ENCODE measurements at places on chromosomes 6 and 20. TPM values are rescaled to one million over a fixed set of nuclear protein-coding genes. Genes with fewer than 3 reads are reported as not detected.

HCRTR2 gene
- polyA plus RNA-seq, result 0.06 TPM

RSPH9 gene
- 3.6 TPM for polyA plus RNA-seq

DLK2 gene
- 2.6 TPM for polyA plus RNA-seq

GRCh38 chr6:87436435-87436834 is 28.7 kb downstream of the CFAP206 start:
- DNase-seq, result peak; percentile 64

- DNase-seq, result peak; percentile 12
These were observed 299.6 kb upstream of the STXBP5 start for GRCh38 chr6:146904596-146904995.

C6orf141 gene
- polyA plus RNA-seq, result 5.1 TPM

SLC17A3 gene
- 0.19 TPM for polyA plus RNA-seq

DNA sequence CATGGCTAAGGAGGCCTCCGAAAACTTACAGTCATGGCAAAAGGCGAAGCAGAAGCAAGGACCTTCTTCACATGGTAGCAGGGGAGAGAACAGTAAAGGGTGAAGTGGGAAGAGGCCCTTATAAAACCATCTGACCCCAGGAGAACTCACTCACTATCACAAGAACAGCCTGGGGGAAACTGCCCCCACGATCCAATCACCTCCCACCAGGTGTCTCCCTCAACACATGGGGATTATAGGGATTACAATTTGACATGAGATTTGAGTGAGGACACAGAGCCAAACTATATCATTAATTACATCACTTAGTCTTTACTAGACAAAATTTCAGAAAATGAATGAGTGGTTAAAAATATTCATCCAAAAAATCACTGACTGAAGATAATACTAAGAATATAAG is 453.6 kb downstream of the COL12A1 start:
- DNase-seq, result no peak

DNA sequence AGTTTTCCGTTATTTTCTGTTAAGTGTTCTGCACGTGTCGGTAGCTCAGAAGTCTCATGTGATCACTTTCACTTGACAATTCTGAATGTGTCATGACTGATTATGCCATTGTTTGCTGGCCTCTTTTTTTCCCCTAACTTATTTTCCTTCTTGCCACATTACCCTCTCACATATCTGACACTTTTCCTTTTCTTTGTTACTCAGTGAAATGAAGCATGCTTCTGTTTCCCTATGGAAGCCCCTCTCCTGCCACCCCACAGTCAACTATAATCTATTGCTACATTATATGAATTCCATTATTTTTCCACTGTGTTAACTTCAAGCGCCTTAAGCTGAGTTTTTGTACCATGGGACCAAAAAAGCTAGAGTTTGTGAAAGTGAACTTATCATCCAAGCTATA is 531.6 kb upstream of the HS3ST5 start:
- DNase-seq, result no peak

MROH8 gene
- polyA plus RNA-seq, result 5.2 TPM

ZNF343 gene
- polyA plus RNA-seq, result 14.3 TPM

C6orf15 gene
- polyA plus RNA-seq, result not detected

DNA sequence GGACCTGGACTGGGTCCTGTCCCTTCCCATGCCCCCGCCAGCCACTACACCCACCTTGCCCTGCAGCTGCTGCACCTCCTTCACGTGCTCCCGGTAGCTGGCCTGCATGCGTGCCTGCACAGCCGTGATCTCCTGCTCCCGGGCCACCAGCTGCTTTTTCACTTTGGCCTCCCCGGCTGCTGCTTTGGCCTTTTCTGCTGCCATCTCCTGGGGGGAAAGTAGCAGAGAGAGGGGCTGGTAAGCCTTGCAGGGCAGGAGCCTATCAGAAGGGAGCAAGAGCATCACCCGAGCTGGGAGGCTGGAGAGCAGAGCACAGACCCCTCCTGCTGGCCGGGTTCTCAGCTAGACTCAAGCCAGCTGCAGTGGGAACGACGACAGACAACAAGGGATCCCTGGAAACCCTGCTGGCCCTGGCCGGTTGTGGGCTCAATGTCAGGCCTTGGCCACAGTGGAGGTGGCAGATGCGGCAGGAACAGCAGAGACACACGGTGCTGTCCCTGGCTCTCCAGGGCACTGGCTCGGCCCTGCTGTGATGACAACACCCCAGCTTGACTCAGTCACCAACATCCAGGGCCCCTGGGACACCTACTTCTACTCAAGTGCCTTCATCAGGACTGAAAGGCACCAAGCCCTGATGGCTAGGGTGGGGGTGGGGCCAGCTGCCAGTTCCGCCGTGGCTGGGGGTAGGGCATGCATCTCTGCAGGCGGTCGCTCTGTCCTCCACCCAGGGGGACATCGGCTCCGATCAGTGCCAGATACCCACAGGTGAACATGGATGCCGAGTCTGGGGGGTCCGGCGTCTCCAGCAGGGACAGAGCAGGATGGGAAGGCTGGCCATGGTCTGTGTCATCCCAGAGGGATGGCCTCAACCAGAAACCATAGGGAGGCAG is 45.3 kb downstream of the RRBP1 start:
- no peak for DNase-seq

- no peak for DNase-seq
These were observed 611 bp upstream of the TMEM217 start for GRCh38 chr6:37258405-37259105.

MUCL3 gene
- 0.09 TPM for polyA plus RNA-seq

GRCh38 chr20:3768342-3769130 is 983 bp upstream of the ADISSP start:
- DNase-seq, result peak; percentile 71

ZDHHC14 gene
- 24.6 TPM for polyA plus RNA-seq

DNA sequence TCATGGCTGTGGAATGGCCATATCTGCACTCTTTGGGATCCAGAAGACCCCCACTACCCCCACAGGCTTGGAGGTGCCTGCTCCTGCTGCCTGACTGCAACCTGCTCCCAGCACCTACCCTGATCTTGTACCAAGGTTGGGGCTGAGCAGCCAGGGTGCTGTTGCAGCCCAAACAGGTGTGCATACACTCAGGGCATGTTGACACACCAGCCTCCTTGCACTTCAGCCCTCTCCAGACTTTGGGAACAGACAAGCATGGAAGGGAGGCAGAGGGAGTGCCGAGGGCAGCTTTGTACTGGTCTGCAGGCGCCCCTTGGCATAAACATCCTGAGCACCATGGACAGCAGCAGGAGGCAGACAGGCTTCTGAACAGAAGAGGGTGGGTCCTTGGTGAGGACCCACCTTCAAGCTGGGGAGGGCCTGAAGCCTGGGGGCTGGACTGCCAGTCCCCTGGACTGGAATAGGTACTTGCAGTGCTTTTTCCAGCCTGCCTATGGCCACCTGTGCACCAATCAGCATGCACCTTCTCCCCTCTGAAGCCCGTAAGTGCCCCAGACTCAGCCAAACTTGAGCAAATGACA is 1675.8 kb downstream of the HACE1 start:
- no peak for DNase-seq

GRCh38 chr6:17389274-17389847 is 4.0 kb upstream of the CAP2 start:
- DNase-seq, result no peak

GRCh38 chr6:43222418-43223059 is 6.7 kb downstream of the DNPH1 start:
- DNase-seq, result no peak

DNA sequence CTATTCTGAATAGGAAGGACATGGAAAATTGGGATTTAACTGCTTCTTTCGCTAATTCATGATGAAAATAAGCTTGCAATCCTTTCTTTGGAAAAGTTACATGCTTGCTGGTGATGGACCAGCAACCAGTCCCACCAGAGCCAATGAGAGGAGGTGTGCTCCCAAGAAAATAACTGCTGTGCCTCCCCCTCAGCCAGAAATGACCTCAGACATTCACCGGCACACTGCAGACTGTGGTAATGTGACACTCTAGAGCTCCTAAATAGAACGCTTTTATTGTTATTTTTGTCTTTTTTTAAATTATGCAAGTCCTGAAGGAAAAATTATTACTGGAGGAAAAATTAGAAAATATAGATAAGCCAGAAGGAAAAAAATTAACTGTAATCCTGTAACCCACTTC is 2.6 kb downstream of the PYGB start:
- no peak for DNase-seq

GRCh38 chr6:148074738-148075137 is 267.9 kb upstream of the SASH1 start:
- no peak for DNase-seq

MYMX gene
- 0.70 TPM for polyA plus RNA-seq

TREM2 gene
- 0.37 TPM for polyA plus RNA-seq

ZC2HC1B gene
- not detected for polyA plus RNA-seq

MRPL2 gene
- polyA plus RNA-seq, result 35.8 TPM

DNA sequence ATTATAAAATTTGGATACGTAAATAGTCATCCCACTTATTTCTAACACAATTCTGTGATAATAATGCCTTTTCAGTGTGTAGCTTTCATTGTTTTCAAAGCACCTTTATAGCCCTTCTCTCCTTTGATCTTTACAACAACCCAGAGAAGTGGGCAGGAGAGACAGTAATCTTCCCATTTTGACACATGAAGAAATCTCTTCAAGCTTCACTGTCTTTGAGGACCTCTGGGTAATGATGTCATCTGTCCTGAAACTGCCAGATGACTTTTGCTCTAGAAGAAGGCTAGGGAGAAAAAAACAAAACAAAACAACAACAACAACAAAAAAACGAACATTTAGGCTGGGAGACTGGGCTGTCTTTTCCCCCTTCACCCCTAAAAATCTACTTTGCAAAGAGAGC is 203.0 kb downstream of the KCNQ5 start:
- no peak for DNase-seq

DNA sequence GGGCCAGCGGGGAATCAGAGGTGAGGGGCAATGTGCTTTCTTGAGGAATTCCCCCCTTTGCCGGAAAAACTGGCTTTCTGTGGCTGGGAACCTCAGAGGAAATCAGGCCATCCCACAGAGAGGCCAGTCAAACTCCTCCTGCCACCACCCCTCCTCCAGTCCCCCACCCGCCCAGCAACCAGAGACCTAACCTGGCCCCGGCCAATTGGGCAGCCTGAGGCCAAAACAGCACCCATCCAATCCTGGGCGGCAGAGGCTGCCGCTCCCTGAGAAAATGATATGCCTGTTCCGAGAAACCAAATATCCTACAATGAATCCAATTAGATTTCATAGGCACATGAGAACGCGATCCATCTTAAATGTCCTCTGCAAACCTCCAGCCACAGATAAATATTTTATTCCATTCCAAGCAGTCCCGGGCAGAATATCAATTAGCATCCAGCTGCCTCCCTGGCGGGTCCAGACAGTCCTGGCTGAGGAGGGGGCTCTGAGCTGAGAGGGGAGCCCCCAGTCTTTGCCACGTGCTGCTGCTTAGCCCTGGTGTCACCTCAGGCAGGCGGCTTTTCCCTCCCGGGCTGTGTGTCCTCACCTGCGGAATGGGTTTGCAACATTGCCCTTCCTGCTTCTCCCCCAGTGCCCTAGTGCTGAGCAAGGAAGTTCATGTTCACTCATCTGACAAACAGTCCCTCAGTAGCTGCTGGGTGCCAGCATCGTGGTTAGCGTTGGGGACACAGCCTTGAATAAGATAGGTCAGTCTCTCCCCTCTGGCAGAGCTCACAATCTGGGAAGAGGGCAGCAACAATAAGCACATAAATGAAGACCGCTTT is 95.0 kb downstream of the DLGAP4 start:
- no peak for DNase-seq

DNA sequence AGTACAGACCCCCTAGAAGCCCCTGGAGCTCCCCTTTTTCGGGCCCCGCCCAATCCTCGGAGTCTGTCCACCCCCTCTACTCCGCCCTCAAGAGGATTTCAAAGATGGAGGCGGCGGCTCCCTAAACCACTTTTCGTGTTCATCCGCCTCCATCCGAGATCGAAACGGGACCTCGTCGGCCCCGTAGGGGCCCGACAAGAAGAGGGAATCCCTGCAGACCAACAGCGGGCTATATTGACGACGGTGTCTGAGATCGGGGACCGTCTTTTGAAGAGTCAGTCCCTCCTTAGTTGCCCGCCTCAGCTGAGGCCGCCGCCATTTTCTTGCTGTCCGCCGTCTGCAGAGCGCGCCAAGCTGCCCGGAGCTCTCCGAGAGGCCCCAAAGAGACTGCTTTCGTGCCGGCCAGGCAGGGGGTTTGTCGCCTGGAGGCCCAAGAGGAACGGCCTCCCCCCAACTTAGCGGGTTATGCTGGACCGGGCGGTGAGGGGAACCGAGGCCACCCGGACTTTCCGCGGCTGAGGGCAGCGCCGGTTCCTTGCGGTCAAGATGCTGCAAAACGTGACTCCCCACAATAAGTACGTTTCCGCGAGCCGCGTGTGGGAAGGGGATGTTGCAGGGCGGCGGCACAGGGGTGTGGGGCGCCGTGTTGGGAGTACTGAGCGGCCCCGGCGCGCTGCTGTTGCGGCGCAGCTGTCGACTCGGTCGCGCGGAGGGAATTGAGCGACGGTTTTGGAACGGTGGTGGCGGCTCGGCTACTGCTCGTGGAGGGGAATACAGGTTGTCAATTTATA is 4.2 kb downstream of the BRD2 start:
- no peak for DNase-seq

TRAPPC3L gene
- 0.43 TPM for polyA plus RNA-seq

TSPO2 gene
- polyA plus RNA-seq, result 1.1 TPM

DNA sequence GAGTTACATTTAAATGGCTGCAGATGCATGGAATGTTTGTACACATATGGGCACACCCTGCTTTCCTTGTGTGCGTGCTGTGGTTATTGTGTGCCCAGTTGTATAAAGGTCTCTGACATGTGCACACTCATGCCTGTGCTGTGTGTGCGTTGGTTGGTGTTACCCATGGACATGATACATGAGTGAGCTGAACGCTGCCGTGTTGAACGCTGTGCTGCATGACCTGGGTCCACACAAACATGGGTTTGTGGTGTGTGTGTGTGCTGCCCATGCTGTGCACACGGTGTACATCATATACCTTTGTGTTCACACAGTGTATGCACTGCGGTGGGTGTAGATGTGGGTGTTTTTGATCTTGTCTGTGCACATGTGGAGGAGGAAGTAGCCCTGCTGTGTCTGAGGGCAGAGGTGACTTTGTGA is 54.4 kb downstream of the TOX2 start:
- no peak for DNase-seq

GRCh38 chr6:145137425-145137824 is 597.9 kb downstream of the EPM2A start:
- no peak for DNase-seq

ZC3H12D gene
- 0.62 TPM for polyA plus RNA-seq

BTNL2 gene
- polyA plus RNA-seq, result 2.1 TPM

GRCh38 chr20:48819821-48820648 is 7.8 kb downstream of the PREX1 start:
- no peak for DNase-seq

DNA sequence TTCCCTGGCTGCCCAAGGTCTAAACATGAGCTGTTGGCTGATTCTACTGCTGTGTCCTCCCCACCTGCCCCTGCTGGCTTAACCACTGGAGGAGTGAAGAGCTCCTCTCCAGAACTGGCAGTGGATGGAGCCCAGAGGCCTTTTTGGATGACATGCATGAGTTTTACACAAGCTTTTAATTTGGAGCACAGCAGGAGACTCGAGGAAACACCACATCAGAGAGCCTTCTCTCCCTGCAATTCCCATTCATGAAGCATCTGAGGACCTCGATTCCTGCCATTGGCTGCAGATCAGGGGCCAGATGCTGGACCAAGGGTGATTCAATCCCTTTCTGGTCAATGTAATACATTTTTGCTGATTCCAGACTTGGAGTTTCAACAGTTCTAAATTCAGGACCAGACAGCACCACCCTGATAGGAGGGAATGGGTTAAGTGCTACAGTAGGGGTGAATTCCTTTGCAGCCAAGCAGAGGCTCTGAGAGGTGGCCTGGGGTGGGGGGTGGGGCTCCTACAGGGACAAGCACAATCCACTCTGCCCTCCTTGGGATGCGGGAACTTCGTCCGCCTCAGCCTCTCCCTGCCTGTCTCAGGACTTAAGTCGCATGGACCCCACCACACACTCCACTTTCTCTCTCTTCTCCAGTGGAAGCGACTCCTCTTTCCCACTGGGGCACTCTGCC is 599 bp upstream of the PSORS1C1 start:
- DNase-seq, result no peak

Measured in right lung (tissue), 10 donors.